ENCODE measurements at places on chromosomes 5 and 9.

GRCh38 chr9:78064075-78064474 is 32.5 kb upstream of the GNAQ start:
- no peak for DNase-seq

GRCh38 chr5:82813861-82814260 is 263.3 kb downstream of the TMEM167A start:
- no peak for DNase-seq

- DNase-seq, result no peak
These were observed 18.2 kb upstream of the MLANA start for GRCh38 chr9:5872511-5872910.

- DNase-seq, result peak; percentile 62
These were observed 20.9 kb downstream of the RFK start for GRCh38 chr9:76373173-76373783.

DNA sequence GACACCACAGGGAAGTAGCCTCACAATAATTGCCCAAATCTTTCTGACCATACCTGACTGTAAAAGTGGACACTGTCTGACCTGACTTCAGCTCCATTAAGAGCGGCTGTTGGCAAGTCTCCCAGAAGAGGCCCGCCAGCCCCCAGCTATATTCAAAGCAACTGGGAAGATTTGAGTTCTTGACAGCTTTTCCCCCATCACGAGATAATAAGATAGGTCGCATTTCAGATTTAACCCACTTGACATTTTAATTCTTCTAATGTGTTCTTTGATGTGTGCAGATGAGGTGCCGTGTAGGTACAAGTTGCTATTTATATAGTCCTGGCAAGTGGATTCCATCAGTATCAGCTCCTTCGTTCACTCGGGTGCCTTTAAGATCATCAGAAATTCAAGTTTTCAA is 345.7 kb downstream of the DRD1 start:
- DNase-seq, result no peak

DNA sequence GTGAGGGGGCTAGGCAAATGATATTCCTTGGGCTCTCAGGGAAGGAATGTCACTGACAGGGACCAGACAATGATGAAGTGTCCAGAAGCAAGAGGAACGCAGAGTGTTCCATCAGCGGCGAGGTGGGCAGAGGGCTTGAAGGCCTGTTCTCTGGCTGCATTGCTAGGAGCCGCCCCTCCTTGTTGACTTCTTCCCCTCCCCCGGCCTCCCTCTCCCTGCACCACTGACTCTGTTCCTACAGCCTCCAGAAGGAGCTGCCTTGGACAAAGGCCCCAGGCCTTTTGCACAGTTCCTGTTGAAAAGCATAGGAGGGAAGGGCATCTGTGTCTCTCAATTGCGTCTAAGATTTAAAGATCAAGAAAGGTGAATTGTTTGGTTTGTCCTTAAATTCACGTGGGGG is 12.4 kb downstream of the TLX3 start:
- DNase-seq, result no peak

DNA sequence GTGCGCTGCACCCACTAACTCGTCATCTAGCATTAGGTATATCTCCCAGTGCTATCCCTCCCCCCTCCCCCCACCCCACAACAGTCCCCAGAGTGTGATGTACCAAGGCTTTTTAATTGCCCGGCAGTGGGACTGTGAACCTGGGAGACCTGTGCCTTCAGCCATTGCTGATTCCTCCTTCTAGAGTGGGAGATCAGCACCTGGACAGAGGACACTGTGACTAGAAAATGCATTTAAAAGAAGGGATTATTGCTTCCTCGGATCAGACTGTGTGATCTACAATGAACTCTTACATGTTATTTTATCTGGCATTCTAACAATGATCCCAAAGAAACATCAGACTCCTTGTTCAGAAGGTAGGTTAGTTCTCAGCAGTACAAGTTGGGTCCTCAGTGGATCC is 25.9 kb downstream of the CTSL start:
- no peak for DNase-seq

DNA sequence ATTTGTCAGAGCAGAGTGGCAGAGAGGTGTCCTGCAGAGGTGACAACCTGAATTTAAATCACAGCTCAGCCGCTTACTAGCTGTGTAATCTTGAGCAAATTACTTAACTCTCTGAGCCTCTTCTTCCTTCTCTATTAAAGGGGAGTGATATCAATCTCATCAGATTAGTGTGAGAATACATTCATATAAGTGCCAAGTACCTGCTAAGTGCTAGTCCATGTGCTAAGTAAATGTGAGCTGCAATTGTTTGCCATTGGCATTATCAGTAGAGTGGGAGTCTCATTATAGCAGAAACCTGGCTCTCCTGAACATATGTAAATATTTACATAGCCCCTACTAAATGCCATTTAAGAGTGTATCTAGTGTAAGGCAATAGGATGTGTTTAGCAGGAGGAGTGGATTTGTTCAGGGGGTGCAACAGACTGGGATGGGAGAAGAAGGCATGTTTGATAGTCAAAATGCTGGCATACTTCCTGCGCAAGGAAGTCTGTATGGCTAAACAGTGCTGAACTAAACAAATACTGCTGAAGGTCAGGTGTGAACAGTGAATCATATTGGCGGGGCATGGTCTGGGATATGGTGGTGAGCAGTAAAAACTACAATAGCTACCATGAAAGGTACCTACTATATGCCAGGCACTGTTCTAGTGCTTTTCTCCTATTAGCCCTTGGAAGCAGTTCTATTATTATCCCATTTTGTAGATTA is 74.5 kb downstream of the F2RL2 start:
- DNase-seq, result no peak

GRCh38 chr9:76087976-76088375 is 197.5 kb downstream of the PCSK5 start:
- DNase-seq, result no peak

- no peak for DNase-seq
These were observed 83.6 kb downstream of the ENC1 start for GRCh38 chr5:74556631-74557595.

DNA sequence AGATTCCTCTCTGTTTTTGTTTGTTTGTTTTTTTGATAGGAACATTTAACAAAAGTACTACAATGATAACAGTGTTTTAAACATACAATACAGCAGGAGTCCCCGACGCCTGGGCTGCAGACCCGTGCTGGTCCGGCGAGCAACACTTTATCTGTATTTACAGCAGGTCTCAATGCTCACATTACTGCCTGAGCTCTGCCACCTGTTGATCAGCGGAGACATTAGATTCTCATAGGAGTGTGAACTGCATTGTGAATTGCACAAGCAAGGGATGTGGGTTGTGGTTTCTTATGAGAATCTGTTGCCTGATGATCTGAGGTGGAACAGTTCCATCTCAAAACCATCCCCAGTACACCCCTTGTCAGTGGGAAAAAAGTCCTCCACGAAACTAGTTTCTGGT is 1068.5 kb upstream of the CDH10 start:
- no peak for DNase-seq

DNA sequence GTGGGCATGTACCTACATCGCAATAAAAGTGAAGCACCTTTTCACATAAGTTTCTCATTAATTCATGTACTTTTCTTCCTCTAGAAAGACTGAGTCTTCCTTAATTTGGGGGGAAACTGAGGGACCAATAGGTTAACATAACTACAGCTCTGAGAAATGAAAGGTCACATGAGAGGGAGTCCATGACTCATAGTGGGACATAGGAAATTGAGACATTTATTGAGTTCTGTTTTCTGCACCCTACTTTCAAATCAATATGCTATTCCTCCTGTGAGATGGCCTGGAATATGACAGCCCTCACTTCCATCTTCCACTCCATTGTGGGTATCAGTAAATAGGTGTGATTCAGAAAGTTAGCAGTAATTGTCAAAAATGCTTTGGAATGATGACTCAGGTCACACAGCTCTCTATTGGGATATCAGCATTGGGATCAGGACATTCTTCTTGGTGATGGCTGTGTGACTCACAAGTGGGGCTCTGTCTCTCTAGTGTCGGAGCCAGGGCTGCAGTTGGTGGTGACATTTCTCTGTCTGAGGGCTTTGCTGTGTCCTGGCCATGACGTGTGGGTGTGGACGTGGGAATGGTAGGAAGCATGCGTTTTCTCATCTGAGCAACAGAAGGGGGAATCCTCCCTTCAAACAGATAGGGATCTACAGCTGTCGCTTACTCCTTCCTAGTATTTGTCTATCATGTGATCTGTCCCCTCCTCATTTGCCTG is 125.0 kb downstream of the TRIO start:
- no peak for DNase-seq

DNA sequence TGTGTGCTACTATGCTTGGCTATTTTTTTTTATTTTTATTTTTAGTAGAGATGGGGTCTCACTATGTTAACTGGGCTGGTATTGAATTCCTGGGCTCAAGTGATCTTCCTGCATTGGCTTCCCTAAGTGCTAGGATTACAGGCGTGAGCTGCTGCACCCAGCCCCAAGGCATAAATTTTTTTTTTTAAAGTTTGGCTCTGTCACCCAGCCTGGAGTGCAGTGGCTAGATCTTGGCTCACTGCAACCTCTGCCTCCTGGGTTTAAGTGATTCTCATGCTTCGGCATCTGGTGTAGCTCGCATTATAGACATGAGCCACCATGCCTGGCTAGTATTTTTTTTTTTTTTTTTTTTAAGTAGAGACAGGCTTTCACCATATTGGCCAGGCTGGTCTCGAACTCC is 70.3 kb downstream of the RAB24 start:
- no peak for DNase-seq

- no peak for DNase-seq
These were observed 15.2 kb downstream of the ELL2 start for GRCh38 chr5:95946451-95946850.

DNA sequence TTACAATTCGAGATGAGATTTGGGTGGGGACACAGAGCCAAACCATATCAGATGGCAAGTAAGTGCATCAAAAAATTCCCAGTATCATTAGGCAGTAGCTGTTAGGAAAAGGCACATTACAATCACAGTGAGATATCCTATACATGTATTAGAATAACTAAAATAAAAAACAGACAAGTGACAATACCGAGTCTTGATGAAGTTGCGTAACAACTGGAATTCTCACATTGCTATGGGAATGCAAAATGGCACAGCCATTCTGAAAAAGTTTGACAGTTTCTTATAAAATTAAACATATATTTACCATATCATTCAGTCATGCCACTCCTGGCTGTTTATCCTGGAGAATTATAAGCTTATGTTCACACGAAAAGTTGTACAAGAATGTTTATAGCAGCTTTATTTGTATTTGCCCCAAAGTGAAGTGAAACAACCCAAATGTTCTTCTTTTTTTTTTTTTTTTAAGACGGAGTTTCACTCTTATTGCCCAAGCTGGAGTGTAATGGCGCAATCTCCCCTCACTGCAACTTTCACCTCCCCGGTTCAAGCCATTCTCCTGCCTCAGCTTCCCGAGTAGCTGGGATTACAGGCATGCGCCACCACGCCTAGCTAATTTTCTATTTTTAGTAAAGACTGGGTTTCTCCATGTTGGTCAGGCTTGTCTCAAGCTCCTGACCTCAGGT is 93.1 kb upstream of the TLE1 start:
- no peak for DNase-seq

DNA sequence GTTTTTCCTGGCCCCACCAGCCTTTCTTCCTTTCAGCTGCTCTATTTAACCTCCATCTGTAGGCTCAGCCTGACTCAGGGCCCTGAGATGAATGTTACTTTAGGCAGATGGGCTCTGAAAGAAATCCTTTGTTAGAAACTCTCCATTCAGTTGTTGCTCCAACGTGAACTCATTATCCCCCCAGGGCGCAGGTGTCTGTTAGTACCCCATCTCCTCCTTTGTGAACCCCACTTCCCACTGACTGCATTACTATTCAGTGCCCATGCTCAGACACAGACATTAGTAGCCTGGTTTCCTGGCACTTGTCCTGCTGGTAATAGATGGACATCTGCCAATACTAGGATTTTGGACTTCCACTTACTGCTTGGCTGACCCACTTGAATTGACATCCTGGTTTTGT is 1271.6 kb downstream of the PTPRD start:
- no peak for DNase-seq
